ENCODE measurements at places on chromosomes 6 and 20.

- DNase-seq = no peak
Observed at GRCh38 chr6:37338745-37339255, 15.0 kb upstream of the RNF8 start.

GRCh38 chr20:39082622-39083398 lies 120.7 kb downstream of the DHX35 start:
- no peak for DNase-seq

DNA sequence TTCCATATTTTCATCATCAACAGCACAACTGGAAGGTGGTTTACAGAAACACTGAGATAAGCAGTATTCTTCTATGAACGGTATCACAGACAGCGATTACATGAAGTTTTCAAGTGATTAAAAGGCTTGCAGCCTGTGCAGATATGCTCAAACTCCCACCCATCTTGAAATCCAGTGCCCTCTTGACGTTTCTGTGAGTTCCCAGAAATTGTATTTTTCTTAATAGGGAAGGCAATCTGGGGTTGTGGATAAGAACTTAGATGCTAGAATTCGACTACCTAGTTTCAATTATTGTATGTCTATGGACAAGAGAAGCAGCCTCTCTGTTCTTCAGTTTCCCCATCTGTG lies 290.3 kb downstream of the ZNF217 start:
- no peak for DNase-seq

DNA sequence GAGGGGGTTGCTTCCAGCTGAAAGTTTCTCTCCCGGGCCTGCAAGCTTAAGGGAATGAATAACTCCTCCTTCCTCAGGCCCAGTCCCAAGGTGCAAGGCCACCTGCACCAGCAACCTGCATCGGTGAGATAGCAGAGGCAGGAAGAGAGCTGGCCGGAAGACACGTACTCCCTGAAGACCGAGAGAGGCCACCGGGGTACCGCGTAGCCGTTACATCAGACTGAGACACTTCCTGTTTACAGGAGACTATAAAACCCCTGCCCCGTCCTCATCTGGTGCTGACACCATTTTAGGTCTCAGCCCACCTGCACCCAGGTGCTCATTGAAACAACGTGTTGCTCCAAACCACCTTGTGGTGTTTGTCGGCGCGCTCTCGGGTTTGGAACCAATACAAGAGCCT lies 60.5 kb upstream of the PRND start:
- no peak for DNase-seq

DNA sequence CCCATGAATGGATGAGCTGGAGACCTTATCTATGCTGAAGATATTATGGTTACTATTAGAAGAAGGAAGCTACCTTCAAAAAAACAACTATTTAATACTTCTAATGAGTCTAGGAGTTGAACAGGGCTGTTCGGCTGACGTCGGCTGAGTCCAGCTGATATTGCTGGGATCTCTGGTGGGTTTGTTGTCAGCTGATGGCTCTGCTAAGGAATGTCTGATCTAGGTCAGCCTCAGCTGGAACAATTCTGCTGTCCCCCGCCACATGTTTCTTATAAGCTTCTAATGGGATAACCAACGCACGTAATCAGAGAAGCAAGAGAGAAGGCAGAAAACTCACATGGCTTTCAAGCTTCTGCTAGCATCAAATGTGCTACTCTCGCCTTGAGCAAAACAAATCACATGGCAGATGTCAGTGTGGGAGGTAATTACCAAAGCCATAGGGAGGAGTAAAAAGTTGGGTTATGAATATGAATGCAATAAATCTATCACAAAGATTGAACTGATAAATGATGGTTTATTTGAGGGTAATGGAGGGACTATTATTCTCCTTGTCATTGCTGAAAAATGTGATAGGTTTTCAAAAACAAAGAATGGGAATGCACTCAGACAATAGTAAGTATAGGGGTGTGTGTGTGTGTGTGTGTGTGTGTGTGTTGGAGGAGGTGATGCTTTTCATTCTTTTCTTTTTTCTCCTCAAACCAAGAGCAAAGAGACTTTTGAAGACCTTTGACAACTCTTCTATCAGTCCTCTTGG lies 71.5 kb downstream of the BTBD3 start:
- DNase-seq = no peak

DNA sequence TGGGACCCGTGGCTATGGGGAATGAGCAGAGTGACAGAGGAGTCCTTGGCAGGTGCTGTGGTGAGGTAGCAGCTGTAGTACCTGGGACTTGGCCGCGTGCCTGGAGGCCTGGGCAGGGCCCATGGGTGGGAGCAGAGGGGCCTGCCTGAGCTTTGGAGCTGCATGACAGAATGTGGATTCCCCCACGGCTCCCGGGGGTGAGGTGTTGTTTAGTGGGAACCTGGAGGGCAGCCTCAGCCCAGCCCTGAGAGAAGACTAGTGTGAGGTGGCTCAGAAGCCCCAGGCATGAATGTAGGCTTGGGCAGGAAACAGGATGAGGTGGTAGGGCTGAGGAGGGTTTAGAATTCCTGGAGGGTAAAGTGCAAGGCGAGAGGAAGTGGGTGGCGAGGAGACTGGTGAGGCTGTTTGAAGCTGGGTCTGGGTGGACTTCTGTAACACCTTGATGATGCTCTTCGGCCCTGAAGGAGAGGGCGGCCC lies 86.5 kb upstream of the SCP2D1 start:
- no peak for DNase-seq

GRCh38 chr6:166957805-166958076 lies 1.4 kb upstream of the RNASET2 start:
- DNase-seq = no peak

- no peak for DNase-seq
Observed at GRCh38 chr6:12595161-12595811, 121.3 kb upstream of the PHACTR1 start.

DNA sequence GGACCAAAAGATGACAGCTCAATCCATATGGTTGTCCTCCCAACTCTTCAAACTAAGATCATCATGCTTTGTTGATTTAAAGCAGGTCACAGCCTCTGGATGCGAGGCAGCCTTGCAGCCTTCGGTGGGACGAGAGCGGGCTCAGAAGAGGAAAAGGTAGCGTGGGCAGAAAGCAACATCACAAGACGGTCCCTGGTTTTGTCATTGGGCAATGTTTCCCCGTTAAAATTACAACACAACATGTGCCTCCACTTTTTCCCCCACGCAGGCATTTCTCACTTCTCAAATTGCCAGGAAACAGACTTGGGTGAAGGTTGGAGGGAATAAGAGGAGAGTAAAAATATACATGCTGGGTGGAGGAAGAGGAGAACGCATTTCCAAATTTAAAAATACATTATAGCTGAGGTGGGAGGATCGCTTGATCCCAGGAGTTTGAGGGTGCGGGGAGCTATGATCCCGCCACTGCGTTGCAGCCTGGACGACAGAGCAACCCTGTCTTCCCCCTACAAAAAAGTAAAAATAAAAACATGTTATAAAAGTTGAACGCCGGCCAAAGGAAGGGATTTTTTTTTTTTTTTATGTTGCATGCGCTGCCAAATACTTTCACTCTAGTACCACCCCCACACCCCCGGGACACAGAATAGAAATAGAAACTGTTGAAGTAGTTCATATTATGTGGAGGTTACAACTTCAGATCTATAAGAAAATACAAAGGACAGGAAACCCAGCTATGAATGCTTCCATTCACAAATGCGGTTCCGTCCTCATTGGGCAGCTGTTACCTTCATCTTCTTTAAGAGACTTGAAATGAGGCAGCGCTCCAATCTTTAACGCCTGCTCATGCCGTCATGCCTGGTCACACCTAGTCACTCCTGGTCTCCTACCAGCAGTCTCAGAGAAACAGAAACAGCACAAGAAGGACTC lies 13.9 kb upstream of the NAA20 start:
- DNase-seq = no peak

DNA sequence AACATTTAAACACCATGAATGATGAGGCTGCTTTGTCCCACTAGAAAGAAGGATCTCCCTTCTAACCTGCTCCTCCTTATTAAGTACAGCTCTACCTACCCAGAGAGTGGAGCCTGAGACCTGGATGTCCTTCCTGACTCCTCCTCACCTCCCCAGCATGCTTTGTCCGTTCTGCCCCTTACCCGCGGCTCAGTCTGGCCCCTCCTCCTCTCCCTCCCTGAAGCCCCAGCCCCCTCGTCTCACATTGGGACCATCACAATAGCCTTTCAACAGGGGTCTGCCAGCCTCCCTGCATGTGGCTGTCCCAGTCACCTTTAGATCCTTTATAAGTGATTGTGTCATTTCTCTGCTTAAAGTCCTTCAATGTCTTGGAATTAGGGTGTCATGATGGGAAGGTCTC lies 72.5 kb downstream of the DZANK1 start:
- DNase-seq = no peak

DNA sequence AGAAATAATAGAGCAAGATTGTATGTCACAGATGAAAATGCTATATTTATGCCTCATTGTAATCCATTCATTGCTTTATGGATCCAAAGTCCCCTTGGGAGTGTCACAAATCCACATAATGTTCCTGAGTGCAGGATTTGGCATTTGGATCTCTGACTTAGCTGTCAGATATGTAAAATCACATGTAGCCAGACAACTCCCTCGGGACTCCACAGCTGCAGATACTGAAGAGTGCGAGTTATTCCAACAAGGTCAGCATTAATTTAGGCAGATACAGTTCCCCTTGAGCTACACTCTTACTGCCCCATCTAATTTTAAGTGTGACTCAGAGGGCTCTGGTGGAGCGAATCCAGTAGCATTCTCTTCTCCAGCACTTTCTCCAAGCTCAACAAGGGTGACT lies 433.2 kb downstream of the CD83 start:
- no peak for DNase-seq

- no peak for DNase-seq
Observed at GRCh38 chr6:111248789-111249188, 161.5 kb downstream of the SLC16A10 start.

- DNase-seq = no peak
Observed at GRCh38 chr6:56043076-56043475, 167.7 kb upstream of the BMP5 start.

DNA sequence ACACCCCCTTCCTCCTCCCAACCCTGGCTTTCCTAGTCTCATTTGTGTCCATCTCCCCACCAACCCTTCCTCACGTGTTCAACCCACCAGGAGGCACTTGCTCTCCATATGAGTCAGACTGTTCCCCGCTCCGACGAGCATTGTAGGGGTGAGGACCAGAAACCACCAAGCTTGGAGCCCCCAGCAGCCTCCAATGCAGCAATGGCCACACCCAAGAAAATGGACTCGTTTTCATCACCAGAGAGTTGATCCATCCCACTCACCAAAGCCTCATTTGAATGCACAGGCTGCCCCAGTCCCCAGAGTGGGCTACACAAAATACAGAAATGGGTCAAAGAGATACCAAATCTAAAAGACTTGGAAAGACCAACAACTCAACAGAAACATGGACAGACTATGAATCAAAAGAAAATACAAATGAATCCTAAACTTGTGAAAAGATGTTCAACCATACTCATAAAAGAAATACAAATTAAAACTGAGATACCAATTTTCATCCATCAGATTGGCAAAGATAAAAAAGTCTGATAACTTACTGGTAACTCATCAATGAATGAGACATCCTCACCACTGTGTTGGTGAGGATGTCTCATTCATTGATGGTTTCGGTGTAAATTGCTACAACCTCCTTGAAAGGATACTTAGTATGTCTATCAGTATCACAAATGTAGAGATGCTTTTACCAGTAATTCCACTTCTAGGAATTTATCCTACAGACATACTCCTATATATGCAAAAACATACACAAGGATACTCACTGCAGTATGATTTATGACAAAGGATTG lies 68.1 kb downstream of the TRERF1 start:
- DNase-seq = no peak

DNA sequence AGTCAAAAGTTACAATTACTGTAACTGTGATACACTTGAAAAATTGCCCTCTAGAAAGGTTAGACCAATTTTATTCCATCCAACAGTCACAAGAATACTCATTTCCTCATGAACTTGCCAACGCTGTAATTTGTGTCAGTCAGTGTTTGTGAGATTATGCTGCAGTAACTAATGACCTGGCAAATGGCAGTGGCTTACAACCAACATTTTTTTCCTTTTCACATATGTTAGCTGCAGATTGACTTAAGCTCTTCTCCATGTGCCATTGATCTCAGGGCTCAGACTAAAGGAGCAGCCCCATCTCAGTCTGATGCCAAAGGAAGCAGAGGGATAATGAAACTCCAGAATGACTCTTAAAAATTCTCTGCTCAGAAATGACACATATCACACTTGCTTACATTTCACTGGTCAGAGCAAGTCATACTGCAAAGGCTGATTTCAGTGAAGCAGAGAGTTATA lies 92.3 kb upstream of the ELOVL5 start:
- DNase-seq = no peak

GRCh38 chr6:151254451-151255081 lies 14.8 kb downstream of the AKAP12 start:
- no peak for DNase-seq

DNA sequence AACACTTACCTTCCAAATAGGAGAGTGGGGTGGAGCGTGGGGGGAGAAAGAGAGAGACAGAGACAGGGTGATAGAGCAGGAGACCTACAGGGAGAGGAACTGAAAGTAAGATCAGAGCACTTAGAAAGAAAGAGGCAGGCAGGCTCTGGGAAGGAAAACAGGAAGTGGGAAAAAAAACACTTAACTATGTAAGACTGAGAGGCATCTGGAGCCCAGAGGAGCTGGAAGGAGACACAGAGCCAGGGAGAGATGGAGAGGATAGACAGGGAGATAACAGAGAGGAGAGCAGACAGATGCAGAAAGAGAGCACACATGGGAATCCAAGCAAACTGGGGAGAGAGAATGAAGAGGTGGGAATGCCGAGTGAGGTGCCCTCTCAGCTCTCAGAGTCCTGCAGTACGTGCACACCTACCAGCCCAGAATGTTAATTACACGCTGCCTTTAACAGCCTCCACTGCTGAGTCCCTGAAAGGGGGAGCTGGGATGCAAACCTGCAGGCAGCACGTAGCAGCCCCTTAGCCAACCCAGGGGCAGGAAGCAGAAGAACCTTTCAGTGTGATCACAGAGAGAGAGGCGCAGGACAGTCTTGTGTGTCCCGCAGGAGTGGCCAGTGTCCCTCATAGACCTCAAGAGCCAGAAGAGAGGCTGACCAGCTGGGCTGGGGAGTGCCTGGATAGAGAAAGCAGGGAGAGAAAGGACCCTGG lies 132.7 kb upstream of the LRFN2 start:
- no peak for DNase-seq

DNA sequence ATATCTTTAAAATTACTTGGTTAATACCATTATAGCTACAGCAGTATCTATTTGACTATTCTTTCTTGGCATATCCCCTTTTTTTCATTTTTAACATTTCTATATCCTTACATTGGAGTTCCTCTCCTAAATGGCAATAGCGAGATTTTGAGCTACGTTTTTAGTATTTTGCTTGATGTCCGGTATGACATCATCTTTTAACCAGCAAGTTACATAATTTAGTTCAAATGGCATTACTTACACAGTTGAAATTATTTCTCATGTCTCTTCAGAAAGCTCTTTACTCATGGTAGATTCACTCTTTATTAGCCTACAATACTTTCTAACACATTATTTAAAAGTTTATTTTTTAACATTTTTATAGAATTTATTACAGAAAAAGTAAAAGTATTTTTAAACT lies 701.7 kb upstream of the EPHA7 start:
- DNase-seq = no peak

- DNase-seq = no peak
Observed at GRCh38 chr20:33830371-33830770, 19.2 kb downstream of the CHMP4B start.

GRCh38 chr20:48782053-48782452 lies 45.7 kb downstream of the PREX1 start:
- no peak for DNase-seq

- no peak for DNase-seq
Observed at GRCh38 chr6:150167479-150167873, 24.6 kb downstream of the PPP1R14C start.

Measured in stimulated activated CD8-positive, alpha-beta memory T cell treated with anti-CD3 and anti-CD28 coated beads, Interleukin-4, amount 100 ng/mL, for 4 hours (primary cell).